ENCODE measurements at places on chromosomes 6 and 20.

- no peak for DNase-seq
These were observed 27.9 kb downstream of the B4GALT5 start for GRCh38 chr20:49685809-49686208.

GRCh38 chr6:167570460-167571400, 245.8 kb downstream of the TTLL2 start:
- DNase-seq = no peak

DNA sequence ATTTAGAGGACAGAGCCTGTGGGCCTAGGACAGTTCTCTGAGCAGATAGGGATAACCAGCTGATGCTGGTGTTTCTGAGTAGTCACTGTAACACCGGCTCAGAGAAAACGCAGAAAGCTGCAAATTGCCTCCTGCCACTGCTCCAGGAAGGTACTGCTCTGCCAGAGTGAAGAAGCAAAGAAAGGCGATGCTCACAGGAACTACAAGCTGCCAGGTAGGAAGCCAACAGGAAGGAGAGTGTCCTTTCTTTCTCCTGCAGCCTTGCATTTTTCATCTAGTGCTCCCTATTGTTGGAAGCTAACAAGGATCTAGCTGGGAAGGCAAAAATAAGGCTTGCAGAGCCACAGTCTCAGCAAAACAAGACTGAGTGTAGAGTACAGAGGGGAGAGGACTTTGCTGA, 70.7 kb upstream of the RAB32 start:
- no peak for DNase-seq

DNA sequence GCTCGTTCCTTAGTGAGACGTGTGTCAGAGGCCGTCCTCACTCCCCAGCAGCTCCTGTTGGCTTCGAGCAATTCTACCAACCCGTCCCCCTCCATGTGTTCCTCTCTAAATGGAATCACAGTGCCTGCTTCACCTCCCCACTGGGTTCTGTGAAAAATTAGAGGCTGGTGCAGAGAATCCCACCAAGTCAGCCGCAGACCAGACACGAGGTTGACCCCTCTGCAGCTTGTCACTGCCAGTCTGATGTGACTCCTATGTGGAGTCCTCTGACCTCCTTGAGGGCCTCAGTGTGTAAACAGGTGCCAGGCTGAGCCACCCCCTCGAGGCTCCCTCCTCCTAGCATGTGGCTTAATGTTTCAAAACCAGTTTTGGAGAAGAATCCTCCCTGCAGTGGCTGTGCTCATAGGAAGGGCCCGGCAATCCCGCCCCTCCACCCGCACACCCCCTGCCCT, 12.6 kb upstream of the IRF4 start:
- DNase-seq = no peak

GRCh38 chr20:11204926-11205768, 531.3 kb upstream of the JAG1 start:
- DNase-seq = no peak

GRCh38 chr6:149899926-149900619, 2.2 kb upstream of the RAET1E start:
- DNase-seq = no peak

- no peak for DNase-seq
These were observed 5.1 kb downstream of the LAMA5 start for GRCh38 chr20:62361799-62362589.

DNA sequence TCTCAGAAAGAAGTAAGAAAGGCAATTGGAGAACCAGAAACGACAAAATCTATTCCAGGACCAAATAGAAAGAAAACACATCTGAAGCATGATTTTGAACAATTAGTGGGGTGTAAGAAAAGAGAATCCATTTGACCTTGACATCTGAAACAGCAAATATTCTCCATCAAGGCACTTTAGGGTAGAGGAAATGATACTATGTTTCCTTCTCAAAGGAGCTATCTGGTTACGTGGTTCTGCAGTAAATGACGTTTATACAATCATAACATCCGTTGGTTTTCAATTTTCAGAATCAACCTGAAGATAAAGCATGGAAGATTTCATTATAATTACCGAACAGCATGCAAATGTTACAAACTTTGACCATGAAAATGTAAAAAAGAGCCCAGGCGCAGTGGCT, 8.2 kb upstream of the SIGLEC1 start:
- no peak for DNase-seq

DNA sequence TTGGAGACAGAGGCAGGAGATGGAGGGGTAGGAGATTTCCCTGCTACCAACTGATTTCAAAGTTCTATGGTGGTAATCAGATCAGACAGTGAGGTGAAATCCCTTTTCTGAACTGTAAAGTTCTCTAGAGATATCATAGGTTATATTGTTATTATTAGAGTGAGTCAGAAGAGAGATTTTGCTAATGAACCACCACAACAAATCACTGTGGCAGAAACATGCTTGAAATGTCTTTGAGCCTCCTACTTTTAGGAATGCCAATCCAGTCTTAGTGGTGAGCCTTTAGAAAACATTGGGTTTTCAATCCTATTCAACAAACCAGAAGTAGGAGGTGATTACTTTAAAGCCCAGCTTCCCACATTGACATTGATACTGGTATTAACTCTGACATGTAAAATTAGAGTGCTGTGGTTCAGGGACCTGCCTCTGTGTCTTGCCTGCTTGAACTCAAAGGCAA, 136.7 kb upstream of the CNR1 start:
- DNase-seq = peak; percentile 41

GRCh38 chr6:158322724-158323560, 10.7 kb downstream of the TULP4 start:
- peak; percentile 59 for DNase-seq

DNA sequence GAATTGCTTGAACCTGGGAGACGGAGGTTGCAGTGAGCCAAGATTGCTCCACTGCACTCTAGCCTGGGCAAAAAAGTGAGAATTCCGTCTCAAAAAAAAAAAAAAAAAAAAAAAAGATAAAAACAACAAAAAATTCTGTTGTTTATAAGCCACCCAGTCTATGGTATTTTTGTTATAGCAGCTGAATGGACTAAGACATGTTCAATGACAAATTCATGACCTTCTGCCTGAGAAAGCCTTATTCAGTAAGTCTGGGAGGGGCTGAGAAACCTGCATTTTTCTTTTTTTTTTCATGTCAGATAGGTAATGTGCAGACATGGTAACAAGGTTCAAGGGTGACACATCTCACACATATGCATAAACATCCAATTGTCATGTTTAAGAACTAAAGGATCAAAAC, 40.4 kb upstream of the TRAF3IP2 start:
- DNase-seq = no peak

DNA sequence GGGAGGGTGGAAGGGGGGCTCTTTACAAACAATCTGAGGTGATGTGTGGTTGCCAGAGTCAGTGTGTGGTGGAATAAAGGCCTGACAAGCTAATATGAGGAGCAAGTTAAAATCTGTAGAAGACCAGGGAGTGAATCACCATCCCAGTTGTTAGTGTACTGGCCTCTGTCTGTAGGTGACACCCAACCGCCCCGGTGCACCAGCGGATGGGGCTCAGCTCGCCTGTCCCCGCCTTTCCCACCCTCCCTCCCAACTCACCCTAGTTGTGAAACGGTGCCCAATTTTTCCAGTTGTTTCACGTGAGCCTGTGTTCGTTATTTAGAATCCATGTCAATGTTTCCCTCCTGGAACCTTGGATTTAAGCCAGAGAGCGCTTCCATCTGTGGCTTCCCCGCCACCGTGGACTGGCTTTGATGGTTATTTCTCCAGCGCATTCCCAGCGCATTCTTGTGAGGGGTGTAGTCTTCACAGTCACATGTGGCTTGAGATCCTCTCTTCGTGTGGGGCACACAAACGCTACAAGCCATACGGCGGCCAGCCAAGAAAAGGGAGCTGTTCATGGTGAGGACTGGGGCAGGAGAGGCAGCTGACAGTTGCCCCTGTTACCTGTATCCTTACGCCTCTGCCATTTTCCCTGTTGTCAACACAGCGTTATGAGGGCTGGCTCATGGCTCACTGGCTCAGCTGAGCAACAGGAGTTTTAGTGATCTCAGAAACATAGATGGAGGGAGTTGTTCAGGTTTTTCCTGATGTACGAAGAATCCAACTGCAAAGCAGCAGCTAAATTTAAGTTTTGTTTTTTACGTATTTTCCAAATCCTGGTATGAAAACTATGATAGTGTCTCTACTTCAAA, 137.6 kb downstream of the ZDHHC14 start:
- DNase-seq = no peak

GRCh38 chr20:58173930-58174707, 54.3 kb downstream of the ANKRD60 start:
- DNase-seq = peak; percentile 25

- DNase-seq = no peak
These were observed 21.2 kb upstream of the PYGB start for GRCh38 chr20:25226433-25227316.

DNA sequence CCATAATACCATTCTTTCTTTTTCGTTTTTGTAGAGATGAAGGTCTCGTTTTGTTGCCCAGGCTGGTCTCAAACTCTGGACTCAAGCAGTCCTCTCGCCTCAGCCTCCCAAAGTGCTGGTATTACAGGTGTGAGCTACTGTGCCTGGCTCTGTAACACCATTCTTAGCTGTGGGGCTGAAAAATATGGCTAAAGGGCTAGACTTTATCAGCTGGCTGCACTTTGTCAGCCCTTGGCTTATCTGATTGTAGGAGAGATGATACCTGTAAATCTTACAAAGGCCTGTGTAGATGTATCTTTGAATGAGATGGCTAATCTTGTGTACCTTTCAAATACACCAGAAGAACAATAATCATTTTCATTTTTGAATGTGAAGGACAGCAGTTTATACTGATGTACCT, 55.2 kb downstream of the ZFAND3 start:
- DNase-seq = no peak

DNA sequence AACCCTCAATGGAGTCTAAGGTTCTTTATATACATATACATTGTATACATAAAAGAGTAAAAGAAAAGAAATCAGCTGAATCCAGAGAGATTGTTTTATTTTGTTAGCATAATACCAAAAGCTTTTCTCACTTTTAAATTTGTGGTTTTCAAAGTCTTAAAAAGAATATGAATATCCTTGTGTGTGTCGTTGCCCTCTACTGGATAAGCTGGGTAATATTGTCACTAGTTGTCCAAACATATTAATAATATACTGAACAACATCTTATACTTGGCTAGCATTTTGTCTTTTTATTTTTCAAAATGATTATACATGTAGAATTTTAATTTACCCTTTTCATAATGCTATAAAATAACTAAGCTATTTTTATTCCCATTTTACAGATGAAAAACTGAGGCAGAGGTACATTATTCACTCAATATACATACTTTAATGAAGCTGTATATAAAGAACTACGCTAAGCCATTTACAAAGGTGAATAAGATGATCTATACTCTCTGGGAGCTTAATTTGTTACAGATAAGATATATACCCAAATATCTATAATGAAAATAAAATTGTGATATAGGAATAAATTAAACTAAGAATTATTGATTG, 531.7 kb downstream of the TFAP2B start:
- peak; percentile 0 for DNase-seq

DNA sequence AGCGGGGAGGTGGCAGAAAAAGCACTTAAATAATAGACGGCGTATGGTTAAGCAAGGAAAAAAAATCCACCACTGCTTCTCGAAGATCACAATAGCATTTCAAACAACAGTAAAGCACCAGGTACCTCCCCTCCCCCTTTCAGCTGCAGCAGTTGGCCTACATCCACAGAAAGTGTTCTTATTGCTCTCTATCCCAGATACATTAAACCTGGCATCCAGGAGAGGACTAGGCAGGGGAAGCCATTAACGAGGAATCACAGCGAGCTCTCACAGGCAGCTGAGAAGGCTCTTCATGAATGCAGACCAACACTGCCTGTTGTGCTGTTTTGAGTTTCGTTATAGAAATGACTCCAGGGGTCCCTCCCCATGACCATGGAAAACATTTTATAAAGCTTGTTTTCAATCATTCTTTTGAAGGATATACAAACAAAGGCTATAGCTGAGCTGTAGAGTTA, 11.8 kb downstream of the FYN start:
- DNase-seq = no peak

GRCh38 chr20:34618676-34619075, 58.2 kb downstream of the PIGU start:
- DNase-seq = no peak

DNA sequence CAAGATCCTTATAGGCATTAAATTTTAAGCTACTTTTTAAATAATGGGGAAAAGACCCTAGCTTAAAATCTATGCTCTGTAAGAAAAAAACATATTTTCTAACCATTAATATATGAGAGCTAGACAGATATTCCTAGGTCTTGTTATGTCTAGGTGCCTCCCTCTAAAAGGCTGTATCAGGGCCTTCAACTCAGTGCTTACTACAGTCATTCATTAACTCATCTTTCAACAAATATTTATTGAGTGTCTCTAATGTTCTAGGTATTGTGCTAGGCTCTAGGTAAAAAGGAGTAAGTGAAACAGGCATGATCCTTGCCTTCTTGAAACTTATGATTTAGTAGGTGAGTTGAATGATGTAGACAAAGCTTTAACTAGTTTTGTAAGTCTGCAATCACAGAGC, 6.4 kb upstream of the STX11 start:
- no peak for DNase-seq

- DNase-seq = no peak
These were observed 164.8 kb downstream of the FAXC start for GRCh38 chr6:99184696-99185095.

DNA sequence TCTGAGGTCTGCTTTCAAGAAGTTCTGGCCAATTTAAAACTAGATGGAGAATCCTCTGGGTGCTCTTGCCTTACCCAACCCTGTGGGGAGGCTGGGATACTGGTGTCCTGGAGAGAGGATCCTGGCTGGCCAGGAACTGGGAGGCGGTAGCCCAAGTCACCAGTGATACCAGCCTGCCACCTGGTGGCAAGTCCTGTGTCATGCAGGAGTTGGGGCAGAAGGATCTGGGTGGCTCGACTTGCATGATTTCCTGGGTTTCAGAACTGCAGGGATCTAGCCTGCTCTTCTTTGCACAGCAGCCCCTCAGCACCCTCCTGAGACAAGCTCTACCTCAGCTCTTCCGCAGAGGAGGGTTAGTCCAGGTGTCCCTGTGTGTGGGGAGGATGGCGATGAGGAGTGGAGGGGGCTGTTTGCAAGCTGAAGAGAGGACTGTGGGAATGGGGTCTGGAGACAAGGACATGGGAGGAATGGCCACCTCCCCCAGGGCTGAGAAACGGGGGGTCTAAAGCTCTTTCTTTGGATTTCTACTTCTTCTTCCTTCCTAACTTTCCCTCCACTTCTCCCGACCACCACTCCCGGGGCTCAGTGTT, 4.2 kb downstream of the KCNK17 start:
- DNase-seq = peak; percentile 85

DNA sequence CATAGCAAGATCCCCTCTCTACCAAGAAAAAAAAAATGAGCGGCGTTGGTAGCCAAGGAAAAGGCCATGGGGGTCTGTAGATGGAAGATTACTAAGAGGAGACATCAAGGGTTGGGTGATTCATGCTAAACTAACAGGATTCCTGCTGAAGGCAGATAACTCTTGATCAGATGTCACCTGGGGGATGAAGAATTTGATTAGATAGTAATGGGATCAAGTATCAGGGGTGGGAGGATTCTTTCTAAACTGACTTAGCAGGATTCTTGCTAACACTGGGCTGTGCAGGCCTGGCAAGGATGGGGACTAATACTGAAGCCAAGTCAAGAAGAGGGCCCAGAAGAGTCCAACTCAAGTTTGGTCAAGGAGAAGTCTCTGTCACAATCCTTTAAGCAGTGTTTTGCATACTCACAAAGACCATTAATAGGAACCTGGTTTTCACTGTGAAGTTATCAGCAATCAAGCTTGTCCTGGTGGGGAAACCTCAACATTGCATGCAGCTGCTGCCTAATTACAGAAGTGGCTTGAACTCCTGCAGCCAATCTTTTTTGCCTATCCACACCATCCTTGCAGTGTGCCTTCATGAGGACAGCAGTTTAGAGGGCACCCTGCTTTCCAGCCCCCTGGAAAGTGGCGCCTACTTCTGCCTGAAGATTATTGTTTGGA, 61.3 kb downstream of the ANKRD6 start:
- DNase-seq = no peak

- no peak for DNase-seq
These were observed 39.1 kb upstream of the RNGTT start for GRCh38 chr6:89002523-89002922.
